ENCODE measurements at places on chromosomes 3 and 15. TPM values are rescaled to one million over a fixed set of nuclear protein-coding genes. Genes with fewer than 3 reads are reported as not detected.

The AHSG gene
- under 0.01 TPM for total RNA-seq

The ARIH1 gene
- total RNA-seq, result 36.9 TPM

The P3H2 gene
- 13.7 TPM for total RNA-seq

GRCh38 chr15:32688151-32688639, 29.6 kb upstream of the GREM1 start:
- DNase-seq, result peak; percentile 53

GRCh38 chr3:51975852-51976549, 1.1 kb downstream of the ABHD14A start:
- DNase-seq, result peak; percentile 58

DNA sequence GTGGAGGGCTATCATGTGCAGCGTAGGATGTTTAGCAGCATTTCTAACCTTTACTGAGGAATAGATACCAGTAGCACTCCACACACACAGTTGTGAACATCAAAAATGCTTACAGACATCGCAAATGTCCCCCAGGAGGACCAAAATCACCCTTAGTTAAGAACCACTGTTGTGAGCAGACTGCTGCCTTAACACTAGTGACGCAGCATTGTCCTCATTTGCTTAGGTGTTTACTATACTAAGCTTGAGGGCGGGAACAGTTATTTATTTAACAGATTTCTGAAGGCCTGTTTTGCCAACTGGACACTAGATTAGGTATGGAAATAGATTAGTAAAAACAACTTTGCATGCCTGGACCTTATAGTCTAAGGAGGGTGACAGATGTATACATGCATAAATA, 2.3 kb downstream of the PPP2R3A start:
- no peak for DNase-seq

DNA sequence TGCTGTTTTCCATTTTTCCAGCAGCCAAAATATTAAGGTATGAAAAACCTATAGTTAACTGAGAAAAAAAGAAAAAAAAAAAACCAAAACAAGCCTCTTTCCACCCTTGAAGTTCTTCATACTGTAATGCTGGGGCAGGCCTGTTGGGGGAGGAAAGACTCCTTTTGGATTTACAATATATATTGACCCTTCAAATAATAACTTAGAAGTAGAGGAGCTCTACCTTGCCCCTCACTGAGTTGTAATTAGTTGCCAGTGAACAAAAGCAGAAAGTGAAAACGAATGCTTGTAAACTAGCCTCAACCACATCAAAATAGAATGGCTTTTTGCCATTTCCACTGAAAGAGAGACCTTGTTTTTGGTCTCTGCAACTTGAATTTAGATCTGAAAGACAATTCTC, 326.6 kb downstream of the NR2F2 start:
- DNase-seq, result no peak

DNA sequence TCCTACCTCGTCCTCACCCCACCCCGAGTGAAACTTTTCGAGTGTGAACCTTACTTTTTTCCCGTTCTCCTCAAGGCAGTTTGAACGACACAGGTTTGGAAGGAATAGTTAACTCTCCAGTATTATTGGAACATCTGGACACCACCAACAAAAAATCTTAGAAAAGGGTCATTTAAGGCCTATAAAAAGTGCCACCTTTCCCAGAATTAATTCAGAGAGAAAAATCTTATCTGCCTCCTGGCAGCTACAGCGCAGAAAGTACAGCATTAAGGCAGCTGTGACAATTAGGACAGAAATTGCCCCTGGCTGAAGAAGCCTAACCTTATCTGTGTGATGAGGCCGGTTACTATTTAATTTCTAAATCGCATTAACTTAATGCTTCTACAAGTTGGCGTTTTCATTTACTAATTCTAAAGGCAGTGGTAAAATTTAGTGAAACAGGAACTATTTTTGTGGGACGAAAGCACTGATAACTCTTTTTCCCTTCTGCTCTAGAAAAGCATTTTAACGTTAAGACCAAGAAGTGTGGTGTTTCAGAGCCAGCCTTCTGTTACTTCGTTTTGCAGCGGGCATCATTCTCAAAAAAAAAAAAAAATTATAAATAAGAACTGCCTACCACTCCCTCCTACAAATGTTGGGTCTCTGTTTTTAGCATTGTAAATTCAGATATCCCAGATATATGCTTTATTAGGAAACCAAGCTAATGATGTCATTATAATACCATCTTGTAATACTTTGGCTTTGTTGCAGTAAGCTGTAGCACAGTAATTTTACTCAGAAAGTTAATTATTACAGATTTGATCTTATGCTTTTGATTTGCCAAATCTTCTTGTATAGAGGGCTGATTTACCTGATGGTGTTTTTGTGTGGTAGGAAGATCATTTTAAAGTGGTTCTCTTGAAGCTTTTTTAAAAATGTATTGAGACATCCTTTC, 1.4 kb downstream of the ATP11B start:
- DNase-seq, result no peak

DNA sequence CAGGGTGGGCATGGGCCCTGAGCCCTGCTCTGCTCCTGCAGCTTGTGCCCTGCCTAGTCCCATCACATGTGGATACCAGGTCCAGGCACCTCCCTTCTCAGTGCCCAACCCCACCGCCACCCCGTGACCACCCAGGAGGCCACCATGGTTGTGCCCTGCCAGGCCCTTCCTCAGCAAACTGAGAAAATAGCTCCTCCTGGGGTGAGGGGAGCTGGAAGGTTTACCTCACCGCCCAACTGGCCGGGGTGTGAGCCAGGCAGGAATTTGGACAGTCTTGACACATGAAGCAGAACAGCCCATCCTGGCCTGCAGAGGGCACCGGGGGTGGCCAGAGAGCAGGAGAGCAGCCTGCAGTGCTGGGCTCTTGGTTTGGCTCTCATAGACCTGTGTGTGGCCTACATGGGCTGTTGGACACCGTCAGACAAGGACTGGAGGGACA, 11.4 kb upstream of the C3orf22 start:
- no peak for DNase-seq

DNA sequence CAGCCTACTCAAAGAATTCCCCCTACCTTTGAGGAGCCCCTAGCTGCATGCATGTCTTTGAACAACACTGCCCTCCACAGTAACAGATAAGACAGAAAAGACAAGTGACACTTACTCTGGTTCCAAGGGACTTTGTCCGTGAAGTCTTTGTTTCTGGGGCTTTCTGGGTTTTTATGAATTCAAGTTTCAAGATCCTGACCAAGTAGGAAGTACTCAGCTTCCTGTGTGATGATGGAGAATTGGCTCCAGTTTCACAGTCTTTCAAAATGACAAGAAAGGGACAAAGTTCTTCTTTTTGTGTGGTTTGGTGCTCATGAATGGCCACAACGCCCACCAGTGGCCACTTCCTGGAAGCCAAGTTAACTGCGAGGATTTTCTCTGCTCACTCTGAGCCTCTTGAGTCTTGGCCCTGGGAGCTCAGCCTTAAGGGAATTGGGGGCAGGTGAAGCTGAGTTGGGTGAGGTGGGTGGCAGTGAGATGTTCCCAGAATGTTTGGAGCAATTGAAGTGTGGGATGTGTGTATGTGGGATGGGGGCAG, at the start of gene CCR1:
Gene CCR1 (minus strand): TSS at position 147 of the 538 bp plus-strand sequence. CDS start 4,000 bp downstream, outside the sequence.
- DNase-seq, result no peak

GRCh38 chr3:134660046-134660441, 9.2 kb upstream of the KY start:
- DNase-seq, result no peak

The ACSBG1 gene
- total RNA-seq, result not detected

DNA sequence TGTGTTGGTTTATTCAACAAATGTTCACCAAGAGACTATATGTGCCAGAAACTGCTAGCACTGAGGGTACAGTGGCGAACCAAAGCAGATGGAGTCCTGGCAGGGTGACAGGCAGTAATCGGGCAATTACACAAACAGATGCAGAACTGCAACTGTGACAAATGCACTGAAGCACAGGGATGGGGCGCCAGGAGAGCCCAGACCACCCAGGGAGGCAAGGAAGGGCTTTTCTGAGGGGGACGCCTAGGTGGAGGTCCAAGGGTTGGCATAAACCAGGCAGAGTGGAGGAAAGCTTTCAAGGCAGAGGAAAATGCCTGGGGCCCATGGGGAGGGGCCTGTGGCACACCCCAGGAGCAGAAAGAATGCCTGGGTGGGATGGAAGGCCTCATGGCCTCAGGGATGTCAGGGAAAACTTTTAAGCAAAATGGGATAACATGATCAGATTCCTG, 5.5 kb downstream of the DIS3L start:
- no peak for DNase-seq

The GALNT15 gene
- total RNA-seq, result 29.1 TPM

The GOLGA6L7 gene
- total RNA-seq, result not detected

DNA sequence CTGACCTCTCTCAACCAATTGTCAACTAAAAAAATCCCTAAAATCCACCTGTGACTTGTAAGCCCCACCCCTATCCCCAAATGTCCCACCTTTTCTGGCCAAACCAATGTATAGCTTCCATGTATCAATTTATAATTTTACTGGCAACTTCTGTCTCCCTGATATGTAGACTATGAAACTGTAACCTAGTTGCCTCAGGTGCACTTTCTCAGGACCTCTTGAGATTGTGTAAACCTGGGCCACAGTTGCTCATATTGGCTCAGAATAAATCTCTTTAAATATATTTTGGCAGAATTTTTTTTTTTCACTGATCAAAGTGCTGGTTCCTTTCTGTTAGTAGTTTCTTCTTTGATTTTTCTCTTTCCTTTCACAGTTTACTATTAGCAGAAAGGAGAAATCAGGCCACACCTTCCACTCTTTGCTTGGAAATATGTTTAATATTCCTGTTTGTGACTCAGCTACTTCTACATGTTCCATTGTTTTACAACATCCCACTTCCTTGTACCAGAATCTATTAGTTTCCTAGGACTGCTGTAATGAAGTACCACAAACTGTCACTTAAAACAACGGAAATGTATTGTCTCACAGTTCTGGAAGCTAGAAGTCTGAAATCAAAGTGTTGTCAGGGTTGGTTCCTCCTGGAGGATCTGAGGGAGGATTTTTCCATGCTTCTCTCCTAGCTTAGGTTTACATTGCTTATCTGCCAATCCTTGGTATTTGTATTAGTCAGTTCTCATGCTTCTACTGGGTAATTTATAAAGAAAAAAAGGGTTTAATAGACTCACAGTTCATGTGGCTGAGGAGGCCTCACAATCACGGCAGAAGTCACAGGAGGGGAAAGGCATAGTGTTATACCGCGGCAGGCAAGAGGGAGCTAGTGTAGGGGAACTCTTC, 801.2 kb upstream of the ARPP21 start:
- DNase-seq, result no peak

DNA sequence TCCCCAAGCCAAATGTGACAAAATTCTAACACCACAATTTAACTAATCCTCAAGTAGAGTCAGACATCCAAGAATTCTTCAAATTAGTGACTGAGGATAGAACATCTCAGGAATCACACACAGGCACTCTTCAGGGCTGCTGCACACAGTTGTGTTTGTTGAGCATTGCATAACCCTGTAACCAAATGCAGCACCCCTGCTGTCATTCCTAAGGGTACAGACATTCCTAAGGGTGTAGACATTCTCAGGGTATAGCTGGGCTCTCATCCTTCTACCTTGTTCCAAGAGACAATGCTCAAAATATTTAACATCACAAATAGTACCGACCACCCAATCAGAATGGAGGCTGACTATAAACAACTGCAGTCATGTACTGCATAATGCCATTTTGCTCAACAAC, 107.1 kb upstream of the UBE2E2 start:
- no peak for DNase-seq

DNA sequence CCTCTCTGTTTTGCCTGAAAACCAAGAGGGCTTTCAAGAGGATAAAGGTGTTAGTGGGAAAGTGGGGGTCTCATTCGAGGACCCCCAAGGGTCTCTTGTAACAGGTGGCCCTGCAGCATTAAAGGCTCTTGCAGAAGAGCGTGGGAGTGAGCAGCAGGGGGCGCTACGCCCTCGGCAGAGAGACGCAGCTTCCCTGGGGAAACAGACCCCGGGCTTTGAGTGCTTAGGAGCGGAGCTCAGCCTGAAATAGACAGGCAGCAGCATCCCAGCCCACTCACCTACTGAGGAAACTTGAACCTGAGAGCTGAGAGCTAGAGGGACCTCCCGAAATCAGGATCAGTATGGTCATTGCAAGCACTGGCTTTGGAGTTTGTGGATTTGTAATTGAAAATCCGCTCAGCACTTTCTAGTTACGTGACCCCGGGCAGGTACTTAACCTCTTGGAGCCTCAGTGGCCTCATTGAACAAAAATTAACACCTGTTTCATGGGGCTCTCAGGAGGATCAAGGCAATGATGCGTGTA, 25.7 kb downstream of the RPLP1 start:
- DNase-seq, result peak; percentile 31

DNA sequence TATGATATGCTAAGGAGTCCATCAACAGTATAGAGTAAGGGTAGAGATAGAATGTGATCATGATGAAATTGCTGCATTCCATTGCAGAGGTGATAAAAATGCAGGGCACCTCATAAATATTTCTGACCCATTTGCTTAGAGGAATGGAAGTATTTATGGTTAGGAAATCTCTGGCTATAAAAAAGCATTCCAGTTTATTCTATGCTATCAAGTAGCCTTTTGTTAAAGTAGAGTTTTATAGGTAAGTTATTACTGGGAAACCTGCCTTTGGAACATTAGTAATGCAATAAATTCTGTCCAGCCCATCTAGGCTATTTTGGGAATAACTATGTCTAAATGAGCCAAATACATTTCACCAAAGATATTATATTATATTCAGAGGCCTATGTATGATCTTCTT, 19.8 kb upstream of the STRIT1 start:
- no peak for DNase-seq

DNA sequence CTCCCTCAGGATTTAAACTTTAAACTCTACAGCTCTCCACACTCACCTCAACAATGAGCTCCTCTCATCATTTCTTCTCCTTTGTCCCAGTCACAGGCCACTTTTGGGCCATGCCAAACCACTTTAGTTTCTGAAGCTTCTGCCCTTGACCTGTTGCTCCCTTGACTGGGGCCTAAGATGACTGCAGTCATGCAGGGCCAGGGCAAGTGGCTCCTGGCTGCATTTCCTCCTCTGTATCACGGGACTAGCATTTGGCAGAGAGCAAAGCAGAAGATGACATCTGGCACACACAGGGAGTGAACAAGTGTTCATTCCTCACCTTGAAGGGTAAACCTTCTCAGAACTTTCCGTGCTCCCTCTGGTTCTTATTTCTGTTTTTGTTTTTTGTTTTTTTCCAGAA, 136.9 kb downstream of the PDE8A start:
- DNase-seq, result no peak

DNA sequence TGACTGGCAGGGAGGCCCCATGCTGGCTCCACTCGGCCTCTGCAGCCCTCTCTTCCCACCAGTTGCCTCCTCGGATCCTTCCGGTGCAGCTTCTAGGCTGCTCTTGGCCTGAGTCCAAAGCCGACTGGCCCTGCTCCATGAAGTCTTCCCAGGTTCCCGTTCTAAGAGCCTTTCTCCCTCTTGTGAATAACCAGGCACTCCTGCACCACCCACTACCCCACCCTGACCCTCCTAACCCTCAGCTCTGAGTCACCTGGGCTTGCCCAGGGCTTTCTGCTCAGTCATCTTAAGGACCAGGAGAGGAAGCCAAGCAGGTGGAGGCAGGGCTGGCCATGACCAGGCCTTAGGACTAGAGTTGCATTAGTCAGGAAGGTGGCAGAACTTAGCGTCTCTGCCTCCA, 28.1 kb upstream of the CNBP start:
- no peak for DNase-seq

DNA sequence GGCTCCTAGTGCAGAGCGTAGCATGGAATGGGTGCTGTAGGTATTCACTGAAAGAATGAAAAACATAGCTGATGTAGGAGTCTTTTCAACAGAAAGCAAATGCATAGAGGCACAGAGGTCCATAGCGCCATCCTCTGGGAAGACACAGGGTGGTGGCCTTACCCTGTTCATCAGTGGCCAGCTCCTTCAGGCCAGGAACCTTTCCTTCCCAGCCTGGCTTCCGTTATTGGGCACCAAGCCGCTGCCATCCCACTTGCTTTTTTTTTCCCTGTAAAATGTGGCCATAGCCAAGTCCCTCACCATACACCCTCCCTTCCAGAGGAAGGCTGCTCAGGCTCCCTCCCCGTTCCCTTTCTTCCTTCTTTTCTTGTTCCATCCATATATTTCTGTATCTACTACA, 118.1 kb downstream of the ZNF621 start:
- no peak for DNase-seq

Data from dermis microvascular lymphatic vessel endothelial cell (primary cell).